ENCODE measurements at places on chromosomes 5 and 9.

DNA sequence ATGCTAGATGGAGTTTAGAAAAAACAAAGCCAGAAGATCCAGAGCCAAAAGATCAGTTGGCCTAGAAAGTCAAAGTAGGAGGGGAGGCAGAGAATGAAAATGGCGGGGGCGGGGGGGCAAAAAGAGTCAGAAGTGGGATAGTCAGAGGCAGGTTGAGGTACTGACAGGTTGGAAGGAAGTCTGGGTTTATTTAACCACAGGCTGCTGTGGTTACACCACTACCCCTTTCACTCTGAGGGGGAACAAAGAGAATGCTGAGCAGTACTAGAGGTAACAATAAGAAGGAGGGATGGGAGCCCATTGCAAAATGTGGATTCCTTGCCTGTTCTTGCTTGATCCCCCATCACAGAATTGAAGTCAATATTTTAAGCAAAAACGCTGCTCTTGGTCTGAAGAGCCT, 111.8 kb downstream of the CAVIN4 start:
- DNase-seq: no peak

DNA sequence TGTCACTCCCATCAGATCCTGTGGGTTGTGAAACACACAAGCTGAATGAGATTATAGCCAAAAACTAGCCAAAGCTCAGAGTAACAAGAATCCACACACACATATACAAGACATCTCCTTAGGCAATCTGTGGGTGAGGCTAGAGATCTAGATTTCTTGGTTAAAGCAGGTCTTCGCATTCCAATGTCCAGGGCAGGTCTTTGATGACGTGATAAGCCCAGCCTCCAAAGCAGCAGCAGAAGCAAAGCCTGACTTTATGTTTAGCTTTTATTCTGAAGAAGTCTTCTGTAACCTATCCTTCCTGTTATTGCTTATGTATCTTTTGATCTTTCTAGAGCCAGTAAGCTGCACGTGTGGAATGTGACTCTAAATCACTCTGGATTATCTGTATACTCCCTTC, 199.1 kb upstream of the SLC30A5 start:
- DNase-seq: no peak

GRCh38 chr5:111997711-111998110, 240.7 kb upstream of the NREP start:
- DNase-seq: no peak

DNA sequence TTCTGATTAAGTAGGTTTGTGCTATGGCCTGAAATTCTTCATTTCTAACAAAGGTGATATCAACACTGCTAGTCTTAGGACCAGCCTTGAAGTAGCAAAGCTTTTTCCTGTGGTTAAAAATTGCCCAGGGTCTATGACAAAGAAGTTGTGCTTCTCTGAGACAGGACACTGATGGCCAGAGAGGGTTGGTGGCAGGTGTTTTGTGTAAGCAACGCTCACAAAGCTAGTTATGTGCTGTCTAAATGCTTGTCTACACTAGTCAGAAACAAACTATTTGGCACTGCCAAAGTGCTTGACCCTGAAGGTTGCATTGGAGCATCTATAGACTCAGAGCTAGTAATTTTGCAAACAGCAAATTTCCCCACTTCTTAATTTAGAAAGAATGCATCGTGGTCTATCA, 44.1 kb upstream of the SELENOP start:
- no peak for DNase-seq
